ENCODE measurements at places on chromosomes 5 and 9.

- no peak for DNase-seq
Measured at GRCh38 chr5:144202726-144203125, 32.1 kb downstream of the KCTD16 start.

- DNase-seq = peak; percentile 70
Measured at GRCh38 chr5:78509884-78510769, 138.4 kb downstream of the LHFPL2 start.

DNA sequence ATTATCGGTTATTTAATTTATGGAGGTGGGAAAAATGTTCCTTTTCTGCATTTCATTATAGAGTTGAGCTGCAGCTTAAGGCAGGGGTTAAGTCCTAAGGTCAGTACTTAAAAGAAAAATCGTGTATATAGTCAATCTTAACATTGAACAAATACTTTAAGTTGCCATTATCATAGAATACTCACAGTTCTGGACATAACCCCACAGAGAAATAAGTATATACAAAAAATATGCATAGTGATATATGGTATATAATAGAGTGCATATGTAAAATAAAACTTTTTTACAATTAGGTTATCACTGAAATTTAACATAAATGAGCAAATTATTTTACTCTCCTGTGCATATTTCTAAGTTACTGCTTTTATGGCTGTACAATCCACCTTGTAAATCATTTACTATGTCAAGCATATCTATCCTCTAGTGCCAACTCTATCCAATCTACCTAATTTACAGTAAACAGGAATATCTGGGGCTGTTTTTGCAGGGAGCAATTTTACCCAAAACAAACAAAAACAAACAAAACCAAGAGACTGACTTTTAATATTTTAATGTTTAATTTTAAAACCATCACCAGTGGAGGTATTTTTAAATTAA is 28.8 kb downstream of the TTC39B start:
- no peak for DNase-seq

GRCh38 chr9:92008041-92008440 is 58.0 kb upstream of the ROR2 start:
- DNase-seq = no peak

DNA sequence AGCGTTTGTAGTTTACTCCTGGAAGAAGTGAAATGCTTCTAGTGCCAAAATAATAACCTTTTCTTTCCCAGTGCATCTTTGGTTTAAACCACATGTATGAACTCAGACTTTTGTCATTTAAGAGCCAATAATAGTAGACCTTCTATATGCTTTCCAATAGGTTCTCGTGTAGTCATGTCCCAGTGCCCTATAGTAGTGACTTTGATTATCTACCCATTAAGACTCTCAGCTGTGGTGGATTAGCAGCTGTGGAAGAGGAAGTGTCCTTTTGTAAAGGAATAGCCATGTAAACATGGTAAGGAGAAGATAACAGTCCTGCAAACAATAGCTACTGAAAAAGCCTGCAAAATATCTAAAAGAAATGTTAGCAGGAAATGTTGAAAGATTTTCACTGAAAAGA is 765.3 kb downstream of the MTRR start:
- DNase-seq = no peak

DNA sequence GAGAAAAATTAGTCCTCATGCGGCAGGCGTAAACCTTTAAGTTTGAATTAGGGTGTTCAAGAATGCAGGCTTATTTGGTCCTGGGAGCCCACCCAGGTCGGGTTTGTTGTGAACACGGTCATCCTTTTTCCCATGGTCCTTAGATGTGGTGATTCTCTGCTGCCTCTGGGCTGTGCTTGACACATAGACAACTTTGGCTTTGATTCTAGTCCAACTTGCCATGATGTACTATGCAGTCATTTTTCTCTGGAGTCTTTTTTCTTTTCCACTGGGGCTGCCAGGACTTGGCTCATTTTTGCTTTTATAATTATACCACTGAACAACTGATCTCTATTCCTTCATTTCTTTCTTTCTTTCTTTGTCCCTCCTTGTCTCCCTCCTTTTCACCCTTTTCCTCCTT is 218.6 kb downstream of the SREK1 start:
- DNase-seq = no peak

- no peak for DNase-seq
Measured at GRCh38 chr5:148776780-148777179, 49.6 kb upstream of the ADRB2 start.

GRCh38 chr9:13487936-13488335 is 208.4 kb upstream of the MPDZ start:
- no peak for DNase-seq

DNA sequence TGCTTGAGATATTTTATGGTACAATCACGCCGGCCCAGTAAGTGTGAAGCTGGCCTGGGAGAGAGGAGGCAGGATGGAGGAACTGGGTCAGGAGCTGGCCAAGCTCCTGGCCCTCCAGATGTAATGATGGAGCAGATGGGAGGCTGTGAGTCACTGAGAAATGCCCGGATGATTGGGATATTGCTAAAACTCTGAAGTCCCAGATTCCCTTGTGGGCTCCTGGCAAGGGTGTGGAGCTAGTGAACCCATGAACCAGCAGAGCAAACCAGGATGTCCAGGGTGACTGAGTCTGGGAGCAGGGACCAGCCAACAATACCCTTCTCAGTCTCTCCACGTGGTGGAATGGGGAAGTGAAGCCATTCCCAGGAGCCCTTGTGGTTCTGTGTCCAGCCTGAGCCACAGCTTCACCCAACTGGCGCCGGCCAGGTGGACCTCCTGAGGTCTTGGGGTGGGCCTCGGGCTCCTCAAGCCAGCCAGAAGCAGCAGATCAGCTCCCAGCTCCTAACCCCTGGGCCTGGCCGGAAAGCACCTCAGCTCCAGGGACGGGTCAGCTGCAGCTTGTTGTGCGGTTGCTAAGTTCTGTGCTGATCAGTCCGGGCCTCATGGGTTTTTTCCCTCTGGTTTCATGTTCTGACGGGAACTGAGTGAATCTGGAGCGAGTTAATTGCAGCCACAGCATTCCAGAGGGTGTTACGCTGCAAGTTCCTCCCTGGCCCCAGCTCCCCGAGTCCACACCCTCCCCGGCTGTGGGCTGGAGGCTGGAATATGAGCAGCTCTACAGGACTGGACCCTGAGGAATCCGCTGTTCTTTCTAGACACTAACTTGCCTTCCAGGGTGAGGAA is 37.6 kb downstream of the DUSP1 start:
- no peak for DNase-seq

DNA sequence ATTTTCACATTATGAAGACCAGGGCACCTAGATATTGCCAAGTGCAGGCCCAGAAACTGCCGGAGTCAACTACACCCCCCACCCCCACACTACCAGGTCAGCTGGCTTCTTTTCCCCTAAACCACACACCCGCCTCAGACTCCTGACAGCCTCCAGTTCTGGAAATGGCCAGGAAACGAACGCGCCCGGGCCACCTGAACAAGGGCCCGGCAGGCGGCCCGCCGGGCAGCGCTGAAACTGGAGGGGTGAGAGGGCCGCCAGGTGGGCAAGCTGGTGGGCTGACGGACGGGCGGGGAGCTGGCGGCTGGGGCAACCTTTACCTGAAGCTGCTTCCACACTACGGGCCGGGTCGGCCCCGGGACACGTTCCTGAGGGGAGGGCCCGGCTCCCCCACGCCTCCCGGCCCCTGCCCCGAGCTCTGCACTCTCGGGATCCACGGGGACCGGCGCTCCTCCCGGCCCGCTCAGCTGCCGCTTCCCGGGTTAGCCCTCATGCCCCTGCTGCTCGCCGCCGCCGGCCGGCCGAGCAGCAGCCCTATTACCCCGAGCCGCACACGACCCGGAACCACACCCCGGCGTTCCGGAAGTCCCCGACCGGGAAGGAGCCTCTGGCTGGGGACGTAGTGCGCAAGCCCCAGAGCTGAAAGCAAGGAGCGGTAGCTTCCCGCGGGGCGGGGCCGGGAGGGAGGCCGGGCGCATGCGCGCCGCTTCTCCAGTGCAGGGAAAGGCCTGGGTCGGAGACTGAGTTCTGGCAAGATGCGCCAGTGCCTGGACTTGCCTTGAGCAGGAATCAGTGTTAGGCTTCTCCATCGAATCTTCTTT is at the start of gene MAPKAP1:
Gene MAPKAP1, minus strand, starts transcription at position 558 of the 821 bp plus-strand sequence. CDS start 34,634 bp downstream, outside the sequence.
- DNase-seq = peak; percentile 96

DNA sequence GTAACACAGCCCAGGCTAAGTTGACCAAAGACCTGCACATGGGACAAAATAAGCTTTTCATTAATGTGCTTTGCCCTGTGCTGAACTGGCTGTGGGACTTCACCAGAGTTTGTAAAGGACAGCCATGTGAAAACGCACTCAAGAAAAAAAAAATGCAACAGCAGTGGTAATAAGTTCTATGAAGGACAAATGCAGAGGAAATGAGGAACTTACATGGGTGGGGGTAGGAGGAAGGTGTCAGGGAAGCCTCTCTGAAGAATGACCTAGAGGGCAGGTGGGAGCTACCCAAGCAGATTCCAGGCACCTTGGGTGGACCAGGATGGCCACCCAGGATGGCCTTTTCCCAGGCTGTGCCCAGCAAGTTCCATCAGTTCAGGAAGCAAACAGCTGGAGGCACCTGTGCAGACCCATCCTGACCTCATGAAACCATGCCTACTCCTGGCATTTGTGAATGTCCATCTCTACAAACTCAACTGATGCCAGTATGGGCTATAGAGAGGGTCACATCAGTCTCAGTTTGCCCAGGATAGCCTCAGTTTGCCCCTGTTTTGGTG is 6.7 kb upstream of the PHF2 start:
- no peak for DNase-seq

DNA sequence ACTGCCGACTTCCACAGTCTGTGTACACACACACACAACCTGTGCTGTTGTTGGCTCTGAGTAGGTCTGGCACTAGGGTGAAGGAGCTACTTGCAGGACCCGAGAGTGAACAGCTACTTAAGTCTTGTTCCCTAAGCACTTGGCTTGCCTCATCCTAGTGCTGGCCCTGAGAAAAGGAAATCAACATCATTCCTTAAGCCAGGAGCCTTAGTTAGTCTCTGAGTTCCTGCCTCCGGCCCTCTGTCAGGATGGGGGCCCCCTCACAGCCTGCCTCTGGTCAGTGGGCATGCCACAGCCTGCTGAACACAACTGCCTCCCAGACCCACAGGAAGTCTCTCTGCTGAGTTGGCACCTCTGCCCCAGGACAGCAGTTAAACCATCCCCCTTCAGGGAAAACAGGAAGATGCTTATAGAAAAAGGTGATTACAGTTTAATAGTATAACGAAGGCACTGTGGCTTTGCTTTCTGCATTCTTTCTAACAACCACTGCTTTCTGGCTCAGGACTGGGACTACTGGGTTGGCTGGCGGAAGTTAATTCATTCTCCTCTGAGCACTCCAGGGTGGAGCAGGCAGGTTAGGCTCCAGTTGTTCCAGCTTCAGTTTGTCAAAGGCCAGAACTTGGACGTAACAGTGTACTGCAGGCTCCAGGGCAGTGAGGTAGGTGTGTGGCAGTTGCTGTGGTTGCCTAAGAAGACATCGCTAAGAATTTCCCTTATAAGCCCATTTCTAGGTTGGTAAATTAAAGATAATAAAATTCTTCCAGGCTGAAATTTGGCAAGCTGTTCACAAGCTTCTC is 2.8 kb downstream of the MAMDC2 start:
- DNase-seq = peak; percentile 60

DNA sequence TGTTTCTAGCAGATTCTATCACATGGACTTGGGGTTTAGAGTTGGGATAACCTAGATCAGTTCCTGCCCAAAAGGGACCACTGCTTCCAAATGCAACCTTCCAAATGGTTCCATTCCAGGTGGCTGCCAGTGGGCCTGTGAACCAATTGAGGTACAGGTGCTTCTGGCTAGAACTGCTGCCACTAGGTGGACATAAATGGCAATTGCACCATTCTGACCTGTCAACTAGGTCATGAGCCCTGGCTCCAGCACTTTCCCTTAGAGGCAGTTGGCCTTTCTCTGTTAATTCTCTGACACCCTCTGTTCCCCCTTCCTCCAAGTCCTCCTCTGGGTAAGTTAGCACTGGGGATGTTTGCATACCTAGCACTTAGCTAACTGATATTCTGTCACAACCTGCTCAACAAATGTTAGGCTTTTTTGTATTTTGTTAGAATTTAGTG is 16.6 kb upstream of the HEMGN start:
- DNase-seq = peak; percentile 35

DNA sequence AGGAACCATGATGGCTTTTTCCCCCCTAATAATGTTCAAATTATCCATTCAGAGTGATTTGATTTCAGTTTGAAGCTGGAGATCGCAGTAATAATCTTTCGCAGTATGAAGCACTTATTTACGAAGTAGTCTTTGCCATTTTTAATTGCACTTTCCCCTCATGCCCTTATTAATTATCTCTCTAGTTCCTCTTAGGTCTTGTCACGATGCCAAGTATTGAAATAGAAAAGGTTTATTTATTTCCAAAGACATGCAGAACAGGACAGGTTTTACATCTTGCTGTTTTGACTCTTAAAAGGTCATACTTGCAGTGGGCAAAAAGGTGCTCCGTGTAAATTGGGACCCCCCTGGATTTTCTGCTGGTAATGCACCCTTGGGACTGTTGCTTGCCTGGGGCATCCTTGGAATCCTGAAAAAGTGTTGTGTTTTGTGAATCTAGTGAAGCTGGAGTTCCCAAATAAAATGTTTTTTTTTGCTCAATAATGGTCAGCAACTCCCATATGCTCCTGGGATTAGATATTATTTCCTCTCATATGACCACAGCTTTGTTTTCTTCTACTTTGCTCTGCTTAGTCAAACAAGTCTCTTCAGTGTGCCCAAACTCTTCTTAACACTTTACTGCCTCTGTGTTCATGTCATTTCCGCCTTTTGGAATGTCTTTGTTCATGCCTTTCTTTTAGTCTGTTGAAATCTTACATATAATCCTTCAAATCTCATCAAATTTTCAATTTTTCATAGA is 278.3 kb downstream of the TMEM38B start:
- DNase-seq = no peak

GRCh38 chr9:20197976-20198685 is 409.3 kb upstream of the SLC24A2 start:
- no peak for DNase-seq

DNA sequence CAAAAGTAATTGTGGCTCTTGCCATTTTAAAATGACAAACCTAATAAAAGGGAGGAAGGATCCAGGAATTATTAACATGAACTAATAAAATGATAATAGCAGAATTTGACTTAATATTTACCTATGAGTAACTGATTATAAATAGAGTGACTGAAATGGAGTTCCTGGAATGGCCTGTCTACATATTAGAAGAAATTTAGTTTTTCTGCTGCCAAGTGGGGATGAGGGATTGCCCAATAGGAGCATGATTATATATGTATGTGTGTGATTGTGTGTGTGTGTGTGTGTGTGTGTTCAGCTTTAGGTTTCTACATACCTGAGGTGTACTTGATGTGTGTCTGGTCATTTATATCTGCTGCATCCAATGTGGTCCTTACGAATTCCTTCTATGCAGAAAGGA is 36.6 kb upstream of the ITGA1 start:
- no peak for DNase-seq

- DNase-seq = no peak
Measured at GRCh38 chr9:114047717-114048116, 30.4 kb downstream of the AMBP start.

- DNase-seq = no peak
Measured at GRCh38 chr9:11946531-11946930, 746.7 kb upstream of the TYRP1 start.
